ENCODE measurements at places on chromosomes 2 and 18.
A peak's percentile ranks its signal among the peaks of the same experiment; 100 is the strongest.

DNA sequence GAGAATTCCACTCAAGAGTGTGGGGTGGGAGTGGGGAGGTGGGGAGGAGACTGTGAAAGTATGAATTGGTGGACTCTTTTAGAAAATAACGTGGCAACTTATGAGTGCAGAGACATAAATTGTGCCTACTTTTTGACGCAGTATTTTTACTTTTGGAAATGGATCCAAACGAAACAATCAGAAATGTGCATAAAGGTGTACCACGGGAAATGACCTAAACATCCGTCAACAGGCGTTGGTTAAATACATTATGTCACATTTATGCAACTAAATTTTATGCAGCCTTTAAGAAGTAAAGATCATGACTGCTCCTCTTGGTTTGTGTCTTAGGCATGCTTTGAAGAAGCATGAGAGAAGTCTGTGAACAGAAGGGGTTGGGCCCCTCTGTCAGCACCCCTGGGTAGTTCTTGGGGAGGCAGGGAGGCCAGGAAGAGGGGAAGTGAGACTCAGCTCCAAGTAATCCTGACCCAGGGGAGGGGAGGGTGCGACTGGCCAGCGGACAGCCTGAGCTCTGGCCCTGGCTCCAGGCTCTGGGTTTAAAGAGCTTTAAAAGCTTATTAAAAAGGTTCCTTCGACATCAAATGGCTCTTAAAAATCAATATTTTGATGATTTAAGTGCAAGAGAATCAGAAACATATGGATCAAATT, 126.4 kb upstream of the HAAO start:
- DNase-seq, result no peak

GRCh38 chr2:225270861-225271260, 128.6 kb upstream of the NYAP2 start:
- DNase-seq, result peak; percentile 75

DNA sequence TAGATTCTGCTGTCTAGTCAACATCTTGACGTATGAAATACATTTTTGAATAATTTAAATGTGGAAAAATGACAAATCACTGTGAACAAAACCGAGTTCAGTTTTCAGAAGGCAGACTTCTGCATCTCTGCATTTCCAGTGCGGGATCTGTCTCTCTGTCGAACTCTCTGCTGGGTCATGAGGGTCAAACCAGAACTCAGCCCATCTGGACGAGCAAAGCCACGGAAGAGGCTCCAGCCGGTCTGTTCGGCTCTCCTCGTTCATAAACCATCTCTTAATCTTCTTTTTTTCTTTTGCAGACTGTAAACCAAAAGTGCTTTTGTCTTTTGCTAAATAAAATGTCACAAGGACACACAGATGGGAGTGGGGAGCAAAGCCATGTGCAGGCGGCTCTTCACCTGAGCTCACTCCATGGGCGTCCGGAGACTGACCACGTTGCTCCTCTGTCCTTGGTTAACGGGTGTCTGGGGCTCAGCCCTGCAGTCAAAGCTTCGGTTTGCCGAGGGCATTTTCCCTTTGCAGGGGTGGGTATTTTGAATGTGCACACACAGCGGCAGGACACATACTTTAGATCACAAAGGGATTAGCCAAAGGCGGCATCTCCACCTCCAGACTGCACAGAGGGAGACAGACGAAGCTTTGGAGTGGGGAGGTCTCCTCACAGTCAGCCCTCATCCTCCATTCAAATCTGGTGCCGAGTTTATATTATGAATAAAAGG, 737.9 kb upstream of the SALL3 start:
- DNase-seq, result no peak

DNA sequence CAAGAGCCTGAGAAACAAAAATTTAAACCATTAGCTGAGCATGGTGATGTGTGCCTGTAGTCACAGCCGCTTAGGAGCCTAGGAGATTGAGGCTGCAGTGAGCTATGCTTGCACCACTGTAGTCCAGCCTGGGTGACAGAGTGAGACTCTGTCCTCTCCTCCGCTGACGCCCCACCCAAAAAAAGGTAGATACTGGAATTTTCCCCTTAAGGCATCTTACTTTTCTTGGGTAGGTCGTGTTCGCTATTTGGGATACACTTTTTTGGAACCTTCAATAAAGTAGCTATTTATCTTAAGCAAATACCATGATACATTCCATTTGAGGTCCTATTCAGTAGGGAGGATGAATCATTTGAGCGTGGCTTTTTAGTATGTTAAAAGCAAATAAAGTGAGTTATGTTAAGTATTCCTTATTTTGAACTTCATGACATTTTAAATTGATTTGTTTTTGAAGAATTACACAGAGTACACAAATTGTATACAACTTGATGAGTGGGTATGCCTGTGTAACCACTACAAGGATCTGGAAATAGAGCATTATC, 38.7 kb downstream of the RALBP1 start:
- DNase-seq, result no peak

- DNase-seq, result no peak
Observed at GRCh38 chr2:239919774-239920692, 105.1 kb downstream of the NDUFA10 start.

- peak; percentile 58 for DNase-seq
Observed at GRCh38 chr2:212843409-212844199, 305.0 kb upstream of the ERBB4 start.

DNA sequence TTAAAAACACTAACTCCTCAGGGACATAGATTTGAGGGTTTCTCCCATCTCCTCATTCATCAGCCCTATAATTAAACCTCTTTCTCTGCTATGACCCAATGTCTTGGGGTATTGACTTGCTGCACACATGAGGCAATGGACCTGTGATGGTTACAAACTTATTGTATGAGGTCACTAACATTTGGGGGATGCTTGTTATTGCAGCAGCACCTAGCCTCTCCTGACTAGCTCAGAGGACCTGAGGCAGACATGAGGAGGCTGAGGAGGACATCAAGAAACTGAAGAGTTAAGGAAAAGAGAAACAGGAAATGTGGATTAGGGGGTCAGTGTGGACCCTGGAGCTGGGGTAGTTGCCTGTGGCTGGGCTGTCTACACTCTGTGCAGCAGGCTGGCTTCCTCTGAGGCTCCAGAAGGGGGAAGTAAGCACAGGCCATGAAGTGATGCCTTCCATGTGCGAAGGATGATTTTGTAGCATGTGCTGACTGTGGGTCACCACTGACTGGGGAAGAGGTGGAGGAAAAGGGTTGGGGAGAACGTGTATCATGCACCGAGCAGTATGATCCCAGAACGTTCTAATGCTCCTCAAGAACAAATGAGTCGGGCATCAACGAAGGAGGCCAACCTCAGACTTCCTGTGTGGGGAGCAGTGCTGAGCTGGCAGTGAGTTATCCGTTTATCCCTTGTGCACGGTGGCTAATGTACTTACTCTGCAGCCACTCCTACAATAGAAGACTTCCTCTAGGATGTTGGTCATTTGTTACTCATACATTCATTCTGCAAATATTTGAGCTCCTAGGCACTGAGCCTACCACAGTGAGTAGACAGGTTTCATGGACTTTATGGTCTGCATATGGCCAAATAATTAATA, 42.1 kb upstream of the RFX8 start:
- no peak for DNase-seq

GRCh38 chr2:231376857-231377256, 18.7 kb upstream of the B3GNT7 start:
- no peak for DNase-seq

DNA sequence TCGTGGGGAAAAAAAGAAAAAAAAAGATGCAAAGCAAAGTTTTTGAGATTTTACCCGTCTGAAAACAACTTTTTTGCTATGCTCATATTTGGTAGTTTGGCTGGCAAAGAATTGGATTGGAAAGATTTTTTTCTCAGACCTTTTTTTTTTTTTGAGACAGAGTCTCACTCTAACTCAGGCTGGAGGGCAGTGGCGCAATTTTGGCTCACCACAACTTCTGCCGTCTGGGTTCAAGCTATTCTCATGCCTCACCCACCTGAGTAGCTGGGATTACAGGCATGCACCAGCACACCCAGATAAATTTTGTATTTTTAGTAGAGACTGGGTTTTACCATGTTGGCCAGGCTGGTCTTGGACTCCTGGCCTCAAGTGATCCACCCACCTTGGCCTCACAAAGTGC, 56.3 kb upstream of the TANC1 start:
- peak; percentile 18 for DNase-seq

- DNase-seq, result no peak
Observed at GRCh38 chr2:98948956-98949739, 13.1 kb upstream of the CRACDL start.

GRCh38 chr18:26386002-26386401, 159.8 kb downstream of the TAF4B start:
- DNase-seq, result no peak

- DNase-seq, result peak; percentile 3
Observed at GRCh38 chr2:221283896-221284545, 288.1 kb downstream of the EPHA4 start.

DNA sequence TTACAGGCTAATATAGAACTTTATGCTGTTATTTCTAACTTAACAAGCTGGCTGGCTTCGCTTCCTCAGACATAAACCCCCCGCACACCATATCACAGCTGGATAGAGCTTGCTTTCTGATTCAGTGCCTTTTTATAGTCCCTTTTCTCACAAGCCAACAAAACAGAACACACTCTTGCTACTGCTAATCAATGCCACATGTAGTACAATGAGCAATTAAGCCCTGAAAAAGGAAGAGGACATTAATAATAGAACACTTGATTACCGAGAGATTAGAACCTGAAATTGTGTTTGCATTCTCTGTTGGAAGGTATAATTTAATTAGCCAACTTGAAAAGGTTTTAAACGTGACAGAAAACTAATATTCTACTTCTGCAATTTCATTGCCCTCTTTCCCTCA, 267.7 kb upstream of the CYRIA start:
- DNase-seq, result no peak

DNA sequence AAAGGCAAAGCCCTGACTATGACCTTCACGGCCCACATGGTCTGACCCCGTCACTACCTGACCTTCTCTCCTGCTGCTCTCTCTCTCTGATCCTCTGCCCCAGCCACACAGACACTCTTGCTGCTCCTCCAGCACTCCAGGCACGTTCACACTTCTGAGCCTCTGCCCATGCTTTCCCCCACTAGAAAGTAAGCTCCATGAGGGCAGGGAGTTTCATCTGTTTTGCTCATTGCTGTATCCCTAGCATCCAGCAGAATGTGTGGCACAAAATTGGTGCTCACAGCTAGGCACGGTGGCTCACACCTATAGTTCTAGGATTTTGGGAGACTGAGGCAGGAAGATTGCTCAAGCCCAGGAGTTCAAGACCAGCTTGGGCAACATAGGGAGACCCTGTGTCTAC, 52.5 kb upstream of the STPG4 start:
- no peak for DNase-seq

DNA sequence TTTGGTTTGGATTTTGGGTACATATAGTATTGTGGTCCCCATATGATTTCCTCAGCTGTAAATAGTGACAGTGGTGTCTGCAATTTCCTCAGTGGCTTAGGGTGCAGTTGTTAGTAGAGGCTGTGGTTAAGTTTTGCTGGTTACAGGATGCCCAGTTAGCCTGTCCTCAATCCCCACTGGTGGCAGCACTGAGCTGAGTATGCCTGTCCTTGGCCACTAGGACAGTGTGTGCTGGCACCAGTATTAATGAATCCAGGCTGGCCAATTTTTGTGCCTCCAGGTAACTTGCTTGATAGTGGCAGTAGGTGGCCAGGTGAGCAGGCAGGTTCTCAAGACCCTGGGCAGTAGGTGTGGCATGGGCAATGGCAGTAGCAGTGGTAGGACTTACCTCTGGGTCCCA, 973.1 kb downstream of the TMEM182 start:
- no peak for DNase-seq

DNA sequence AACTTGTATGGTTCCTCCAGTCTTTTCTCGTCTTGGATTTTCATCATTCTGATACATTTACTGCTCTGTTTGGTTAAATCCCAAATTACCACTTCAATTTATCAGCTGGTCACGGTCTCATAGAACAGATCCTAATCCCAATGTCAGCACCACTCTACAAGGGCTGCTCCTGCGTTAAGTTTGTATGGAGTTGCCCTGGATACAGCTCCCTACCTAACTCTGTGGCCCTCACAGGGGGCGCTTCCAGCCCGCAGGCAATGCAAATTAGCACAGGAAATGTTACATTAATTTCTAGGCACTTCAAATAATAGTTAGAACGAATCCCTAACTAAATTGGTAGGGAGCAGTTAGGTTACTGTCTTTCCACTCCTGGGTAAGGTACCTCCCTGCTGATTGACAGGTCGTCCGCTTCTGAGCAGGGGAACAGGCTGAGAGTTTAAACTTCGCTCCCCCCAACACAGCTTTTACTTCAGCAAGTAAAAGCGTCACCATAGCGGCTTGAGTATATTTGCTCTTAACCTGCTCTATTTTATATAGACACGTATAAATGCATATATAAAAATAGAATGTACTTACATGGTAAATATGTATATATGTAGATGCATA, 238.5 kb upstream of the FANCL start:
- no peak for DNase-seq

DNA sequence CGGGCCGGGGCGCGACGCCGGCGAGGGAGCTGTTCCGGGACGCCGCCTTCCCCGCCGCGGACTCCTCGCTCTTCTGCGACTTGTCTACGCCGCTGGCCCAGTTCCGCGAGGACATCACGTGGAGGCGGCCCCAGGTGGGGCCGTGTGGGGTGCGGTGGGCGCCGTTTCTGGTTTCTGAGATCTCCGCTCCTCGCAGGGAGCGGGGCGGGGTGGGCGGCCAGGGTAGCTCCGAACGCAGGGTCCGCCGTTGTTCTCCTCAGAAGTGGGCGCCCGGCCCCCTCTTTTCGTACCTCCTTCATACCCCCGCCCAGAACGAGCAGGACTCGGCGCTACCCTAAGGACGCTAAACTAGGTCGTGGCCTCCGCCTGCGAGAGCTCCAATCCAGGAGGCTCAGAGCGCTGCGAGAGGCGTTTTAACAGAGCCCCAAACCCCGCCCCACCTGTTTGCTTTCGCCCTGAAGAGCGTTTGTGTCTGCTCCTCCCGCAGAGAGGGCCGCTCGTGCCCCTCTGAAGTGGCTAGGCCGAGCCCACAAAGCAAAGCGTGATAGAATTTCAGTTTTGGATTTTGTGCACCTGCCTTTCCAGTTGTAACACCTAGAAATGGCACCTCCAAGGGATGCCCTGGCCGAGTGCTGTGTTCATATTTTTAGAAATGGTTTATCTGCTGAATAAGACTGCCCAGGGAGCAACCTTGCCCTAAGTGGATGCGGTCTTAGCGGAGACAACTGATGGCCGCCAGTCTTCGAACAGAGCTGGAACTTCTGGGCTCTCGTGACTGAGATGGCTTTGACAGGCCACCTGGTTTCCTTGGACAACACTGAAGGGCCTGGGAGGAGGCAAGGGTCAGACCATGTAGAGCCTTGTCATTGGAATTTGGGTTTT, 626 bp downstream of the CAPN10 start:
- peak; percentile 20 for DNase-seq

DNA sequence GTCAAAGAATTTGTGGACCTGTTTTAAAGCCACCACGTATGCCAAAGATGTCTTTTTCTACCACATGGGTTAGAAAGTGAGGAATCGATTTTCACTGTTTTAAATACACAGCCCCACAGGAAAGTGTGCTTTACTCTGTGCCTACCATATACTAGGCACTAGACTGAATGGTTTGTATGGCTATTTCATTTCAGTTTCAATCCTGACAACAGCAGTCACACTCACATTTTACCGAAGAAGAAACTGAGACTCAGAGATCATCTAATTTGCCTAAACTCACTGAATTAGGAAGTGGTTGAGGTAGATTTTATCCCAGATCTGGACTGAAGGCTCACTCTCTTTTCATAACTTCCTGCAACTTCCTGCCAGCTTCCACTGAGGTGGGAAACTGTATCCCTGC, 176.4 kb downstream of the ALK start:
- no peak for DNase-seq

- peak; percentile 69 for DNase-seq
Observed at GRCh38 chr2:168456521-168457189, 583 bp downstream of the CERS6 start.

GRCh38 chr18:3354506-3354905, 92.6 kb downstream of the MYL12B start:
- DNase-seq, result no peak

- DNase-seq, result peak; percentile 10
Observed at GRCh38 chr2:25912851-25913695, 34.8 kb upstream of the ASXL2 start.

Measured in OCI-M1 (cell line).